Right lobe of liver (tissue), 6 donors: ENCODE measurements at places on chromosomes 6 and 20.
A peak's percentile ranks its signal among the peaks of the same experiment; 100 is the strongest.

GRCh38 chr20:54014293-54014926, 56.0 kb downstream of the BCAS1 start:
- DNase-seq: no peak

DNA sequence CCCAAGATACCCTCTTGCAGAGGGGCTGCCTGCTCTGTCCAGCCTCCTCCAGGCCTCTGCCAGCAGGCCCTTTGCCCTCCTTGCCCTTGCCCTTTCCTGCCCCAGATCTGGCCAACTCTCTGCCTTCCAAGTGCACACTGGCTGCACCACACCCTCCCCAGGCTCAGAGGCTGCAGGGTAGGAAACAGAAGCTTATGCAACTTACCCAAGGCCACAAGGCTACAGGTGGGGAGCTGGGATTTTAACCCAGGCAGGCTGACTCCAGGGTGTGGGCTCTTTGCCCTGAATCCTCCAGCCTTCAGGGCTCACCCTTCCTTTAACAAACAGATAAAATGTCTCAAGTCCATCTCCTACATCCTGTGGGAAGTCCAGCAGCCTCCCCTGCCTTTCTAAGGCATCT, 14.5 kb upstream of the TRAF3IP2 start:
- no peak for DNase-seq

GRCh38 chr6:52517502-52518278, 59.2 kb downstream of the TRAM2 start:
- DNase-seq: peak; percentile 91

DNA sequence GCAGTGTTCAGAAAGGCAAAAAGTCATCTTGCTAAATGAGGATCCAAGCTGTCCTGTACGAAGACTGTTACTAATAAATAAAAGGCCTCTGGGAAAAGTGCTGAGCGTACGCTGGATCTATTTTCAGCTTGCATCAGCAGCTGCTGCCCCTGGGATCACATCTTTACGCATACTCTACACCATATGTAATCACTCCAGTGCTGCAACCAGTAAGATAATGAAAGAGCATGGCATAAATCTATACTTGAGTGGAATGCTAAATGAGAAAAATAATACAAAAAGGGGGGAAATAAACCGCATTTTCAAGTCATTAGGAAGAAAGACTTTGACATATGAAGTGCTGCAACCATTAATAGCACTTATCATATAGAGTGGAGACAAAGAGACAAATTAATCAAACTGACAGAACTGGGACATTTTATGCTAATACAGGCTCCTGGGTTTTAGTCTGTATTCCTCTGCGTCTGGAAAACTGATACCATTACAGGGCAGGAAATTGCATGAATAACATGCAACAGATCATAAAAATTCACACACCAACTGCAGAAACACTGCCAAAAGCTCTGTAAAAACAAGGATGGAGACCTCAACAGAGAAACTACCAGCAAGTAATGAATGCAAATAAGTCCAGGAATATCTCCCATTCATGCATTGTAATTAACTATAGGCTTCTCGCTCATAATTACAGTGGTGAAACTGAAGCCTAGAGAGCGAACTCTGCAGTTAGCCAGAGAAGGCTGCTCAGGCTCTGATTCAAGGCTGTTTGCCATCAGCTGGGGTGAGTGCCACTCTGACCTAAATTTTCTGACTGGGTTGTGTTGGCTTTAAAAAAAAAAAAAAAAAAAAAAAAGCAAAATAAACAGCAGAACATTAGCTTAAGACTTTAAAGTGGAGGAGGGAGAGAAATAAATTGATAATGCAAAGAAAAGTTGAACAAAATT, 83.8 kb downstream of the GJA10 start:
- no peak for DNase-seq

DNA sequence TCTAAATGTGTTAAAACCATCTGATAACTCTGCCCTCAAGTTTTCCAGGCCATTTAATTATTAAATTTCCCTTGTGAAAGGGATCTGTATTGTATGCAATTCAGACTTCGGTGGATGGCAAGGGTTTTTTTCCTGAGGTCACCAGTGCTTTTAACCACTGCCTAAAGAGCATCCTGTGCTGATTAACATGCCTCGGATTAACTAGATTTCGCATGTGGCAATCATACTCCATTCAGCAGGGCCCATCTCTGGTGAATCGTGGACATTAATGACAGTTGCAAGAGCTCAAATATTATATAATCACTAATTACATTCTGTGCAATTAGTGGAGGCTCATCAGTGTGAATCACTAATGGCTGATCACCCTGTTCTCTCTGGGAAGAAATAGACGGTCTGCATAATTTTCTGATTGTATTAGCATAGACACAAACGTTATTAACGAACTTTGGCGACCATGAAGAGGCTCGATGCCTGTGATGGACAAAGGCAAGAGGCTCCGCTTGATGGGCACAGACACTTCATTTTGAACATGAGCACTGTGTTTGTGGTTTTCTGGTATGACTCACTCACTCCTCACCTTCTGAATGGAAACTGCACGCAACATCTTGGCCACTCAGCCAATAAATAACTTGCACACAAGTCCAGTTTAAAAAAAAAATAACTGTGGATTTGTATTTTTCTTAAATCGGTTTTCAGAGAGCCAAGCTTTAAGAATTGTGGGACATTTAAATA, 31.4 kb downstream of the LINC00237 start:
- DNase-seq: no peak

DNA sequence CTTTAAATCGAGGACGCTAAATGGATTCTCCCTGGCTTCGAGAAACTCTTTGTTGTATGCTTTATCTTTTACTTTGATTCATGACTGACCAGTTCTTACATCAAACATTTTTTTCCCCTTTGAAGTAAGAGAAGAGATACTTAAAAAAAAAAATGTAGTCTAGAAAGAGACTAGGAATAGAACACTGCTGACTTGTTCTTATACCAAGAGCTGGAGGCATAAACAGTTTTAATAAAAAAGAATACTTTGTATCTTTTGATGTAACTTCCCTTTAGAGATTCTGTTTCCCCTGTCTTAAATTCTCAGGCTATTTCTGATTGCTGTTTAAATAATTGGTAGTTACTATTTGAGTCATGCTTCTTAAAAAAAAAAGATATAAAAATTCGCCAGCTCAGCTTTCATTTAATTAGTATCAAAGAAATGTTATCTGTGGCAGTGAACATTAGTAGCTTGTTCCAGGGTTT, 4.8 kb downstream of the ASXL1 start:
- no peak for DNase-seq

DNA sequence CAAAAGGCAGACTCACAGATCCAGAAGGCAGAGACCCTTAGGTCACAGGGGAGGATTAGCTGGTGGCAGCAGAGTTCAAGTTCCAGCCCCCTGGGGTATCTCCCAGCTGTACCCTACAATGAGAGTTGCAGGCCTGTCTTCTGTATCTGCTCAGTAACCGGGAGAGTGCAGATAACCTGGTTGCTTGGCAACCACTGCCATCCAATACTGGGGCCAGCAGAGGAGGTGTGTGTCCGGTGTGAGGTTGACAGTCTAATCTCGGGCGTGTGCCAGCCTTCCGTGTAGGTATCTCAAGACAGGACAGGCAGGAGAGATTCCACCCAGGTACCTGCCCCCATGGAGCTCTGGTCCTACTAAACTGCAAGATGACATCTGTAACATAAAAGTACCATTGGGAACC, 56.6 kb upstream of the TBC1D7 start:
- DNase-seq: no peak

DNA sequence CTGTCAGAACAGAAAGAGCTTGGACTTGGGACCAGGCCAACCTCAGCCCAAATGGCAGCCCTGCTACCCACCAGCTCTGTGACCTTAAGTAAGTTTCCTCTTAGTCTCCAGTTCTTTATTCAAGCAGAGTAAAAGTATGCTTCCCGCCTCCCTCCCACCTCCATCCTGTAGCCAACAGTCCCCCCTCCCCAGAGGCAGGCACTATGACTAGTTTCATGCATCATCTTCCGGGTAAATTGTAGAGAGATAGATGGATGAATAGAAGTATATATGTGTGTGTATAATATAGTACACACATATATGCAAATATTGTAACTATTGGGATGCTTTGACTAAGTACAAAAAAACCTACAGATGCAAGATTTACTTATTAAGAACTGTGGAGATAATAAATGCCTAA, 39.5 kb upstream of the B4GALT5 start:
- no peak for DNase-seq

DNA sequence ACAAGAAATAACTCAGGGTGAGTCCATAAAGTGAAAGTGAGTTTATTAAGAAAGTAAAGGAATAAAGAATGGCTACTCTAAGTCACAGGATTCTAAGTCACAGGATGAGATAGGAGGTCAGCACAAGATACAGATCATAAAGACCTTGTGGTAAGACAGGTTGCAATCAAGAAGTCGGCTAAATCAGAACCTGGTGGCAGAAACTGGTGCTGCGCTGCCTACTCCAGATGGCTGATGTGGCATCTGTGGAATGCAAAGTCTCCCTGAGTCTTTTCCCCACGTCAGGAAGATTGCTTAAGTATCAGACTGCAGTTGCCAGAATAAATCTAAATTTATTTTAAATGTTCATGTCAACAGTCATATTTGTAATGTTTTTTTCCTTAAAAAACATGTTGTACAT, 10.7 kb upstream of the KCNK15 start:
- no peak for DNase-seq

GRCh38 chr6:106318851-106319250, 6.7 kb downstream of the ATG5 start:
- no peak for DNase-seq

DNA sequence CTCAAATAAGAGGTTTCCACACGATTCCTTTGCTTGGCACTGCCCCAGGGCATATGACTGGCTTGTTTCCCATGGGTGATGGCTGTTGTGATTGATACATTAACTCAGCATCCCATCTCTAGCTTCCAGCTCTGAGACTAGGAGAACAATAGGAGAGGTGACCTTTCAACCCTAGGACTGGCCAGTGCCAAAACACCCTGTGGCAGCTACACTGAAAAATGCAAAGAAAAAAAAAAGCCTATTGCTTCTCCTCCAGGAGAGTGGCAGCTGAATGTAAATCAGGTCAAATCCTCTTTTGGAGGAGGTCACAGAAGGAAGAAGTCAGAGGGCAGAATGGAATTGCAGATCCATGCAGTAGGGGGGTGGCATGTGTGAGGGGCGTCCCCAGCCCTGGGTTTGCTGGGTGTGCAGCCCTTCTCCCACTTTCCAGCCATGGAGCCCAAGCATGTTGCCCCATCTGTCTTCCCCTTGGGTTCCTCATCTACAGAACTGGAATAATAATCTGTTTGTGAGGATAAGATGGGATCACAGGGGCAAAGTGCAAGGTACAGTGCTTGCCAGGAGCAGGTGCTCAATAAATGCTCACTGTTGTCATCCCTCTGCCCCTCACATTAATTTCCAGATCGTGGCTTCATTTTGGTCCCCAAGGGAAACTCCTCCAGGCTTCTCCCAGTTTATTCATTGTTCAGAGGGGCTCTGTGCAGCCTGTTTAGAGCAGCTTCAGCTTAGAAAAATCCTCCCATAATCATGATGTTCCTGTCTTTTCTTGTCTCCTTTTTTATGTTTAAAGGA, 245.0 kb upstream of the RIN2 start:
- no peak for DNase-seq

- DNase-seq: no peak
Measured at GRCh38 chr6:140775061-140775460, 1357.7 kb upstream of the GJE1 start.

GRCh38 chr6:54315656-54316055, 7.4 kb downstream of the TINAG start:
- DNase-seq: no peak

DNA sequence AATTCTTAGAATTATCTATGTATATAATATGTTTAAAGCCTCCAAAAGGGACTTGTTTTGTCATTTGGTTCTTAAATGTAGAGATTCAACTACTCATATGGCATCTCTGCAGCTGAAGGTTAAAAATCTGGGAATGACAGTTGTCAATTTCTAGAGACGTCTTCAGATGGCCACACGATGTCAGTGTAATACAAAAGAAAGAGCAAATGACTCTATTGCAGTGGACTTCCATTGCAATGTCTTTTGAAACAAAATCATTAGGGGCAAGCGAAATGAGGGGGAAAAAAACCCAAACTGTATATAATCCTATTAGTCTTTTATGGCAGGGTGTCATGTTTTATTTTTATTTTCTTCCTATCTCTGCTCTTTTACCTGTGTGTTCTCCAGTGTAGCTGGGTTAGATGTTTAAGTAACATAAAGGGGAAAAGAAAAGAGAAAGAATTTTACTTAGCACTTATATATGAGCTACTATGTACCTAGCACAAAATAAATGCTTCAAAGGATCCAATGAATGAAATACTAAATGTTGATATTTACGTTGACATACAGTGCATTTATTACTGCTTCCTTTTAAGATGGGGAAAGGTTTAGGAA, 26.2 kb downstream of the CCN2 start:
- DNase-seq: no peak

DNA sequence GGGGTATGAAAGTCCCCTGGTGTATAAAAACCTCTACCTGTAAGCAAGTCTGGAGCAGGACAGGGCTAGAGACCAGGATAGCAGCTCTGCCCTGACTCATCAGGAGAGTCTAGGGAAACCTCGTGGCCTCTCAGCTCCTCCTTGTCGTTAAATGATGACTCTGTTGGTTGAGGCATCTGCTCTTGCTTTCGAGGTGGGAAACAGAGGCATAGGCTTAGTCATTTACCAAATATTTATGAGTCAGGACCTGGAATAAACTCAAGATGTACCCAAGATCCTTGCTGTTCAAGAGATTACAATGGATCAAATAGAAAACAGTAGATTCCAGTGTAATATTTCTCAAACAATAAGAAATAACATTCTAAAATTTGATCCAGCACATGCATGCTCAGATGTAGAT, 5.5 kb downstream of the MANBAL start:
- no peak for DNase-seq

DNA sequence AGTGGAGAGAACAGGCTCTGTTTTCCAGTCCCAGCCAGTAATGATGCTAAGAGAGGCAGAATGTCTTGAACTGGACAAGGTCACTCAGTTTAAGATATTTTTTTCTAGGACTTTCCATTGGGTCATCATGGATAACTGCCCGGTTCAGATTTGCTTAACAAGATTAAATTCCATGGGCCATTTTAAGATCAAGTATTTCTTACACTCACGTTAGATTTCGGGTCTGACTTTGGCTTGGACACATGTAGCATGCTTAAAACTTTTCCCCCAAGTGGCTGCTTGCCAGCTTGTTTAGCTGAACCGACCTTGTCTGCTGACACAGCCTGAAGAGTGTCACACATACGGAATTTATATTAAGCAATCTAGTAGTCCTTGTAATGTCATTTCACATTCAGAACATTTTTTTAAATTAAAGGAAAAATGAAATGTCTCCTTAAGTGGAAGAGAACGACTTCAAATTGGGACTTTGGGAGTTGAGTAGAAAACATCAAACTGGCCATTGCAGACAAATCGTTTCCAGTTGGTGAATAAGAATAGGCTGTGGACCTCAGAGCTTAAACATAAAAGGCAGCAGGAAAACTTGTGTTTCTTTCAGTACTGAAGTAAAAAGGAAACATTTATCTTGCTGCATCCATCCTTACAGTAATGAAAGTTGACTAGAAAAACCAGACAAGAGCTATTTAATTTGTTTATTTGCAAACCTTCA, 29.0 kb downstream of the ARMC2 start:
- DNase-seq: no peak

- no peak for DNase-seq
Measured at GRCh38 chr6:14189074-14189473, 71.5 kb downstream of the CD83 start.
